Activated CD8-positive, alpha-beta T cell treated with anti-CD3 and anti-CD28 coated beads, Interleukin-2, amount 10 ng/mL, durations not matched to agents 7 days and 5 days (primary cell): ENCODE measurements at places on chromosomes 5 and 9. TPM values are rescaled to one million over a fixed set of nuclear protein-coding genes. Genes with fewer than 3 reads are reported as not detected.

GRCh38 chr5:81425569-81425968 is 31.6 kb upstream of the ACOT12 start:
- DNase-seq, result no peak

DNA sequence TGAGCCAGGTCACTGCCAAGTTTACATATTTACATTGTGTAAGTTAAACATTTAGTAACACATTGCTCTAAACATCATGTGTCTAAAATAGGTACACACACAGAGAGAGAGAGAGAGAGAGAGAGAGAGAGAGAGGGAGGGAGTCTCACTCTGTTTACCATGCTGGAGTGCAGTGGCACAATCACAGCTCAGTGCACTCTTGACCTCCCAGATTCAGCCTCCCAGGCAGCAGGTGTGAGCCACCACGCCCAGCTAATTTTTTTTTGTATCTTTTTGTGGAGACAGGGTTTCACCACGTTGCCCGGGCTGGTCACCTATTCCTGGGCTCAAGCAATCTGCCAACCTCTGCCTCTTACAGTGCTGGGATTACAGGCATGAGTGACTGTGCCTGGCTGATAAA is 1045.3 kb downstream of the TLE1 start:
- no peak for DNase-seq

- DNase-seq, result no peak
Measured at GRCh38 chr9:89023740-89024139, 32.5 kb downstream of the S1PR3 start.

DNA sequence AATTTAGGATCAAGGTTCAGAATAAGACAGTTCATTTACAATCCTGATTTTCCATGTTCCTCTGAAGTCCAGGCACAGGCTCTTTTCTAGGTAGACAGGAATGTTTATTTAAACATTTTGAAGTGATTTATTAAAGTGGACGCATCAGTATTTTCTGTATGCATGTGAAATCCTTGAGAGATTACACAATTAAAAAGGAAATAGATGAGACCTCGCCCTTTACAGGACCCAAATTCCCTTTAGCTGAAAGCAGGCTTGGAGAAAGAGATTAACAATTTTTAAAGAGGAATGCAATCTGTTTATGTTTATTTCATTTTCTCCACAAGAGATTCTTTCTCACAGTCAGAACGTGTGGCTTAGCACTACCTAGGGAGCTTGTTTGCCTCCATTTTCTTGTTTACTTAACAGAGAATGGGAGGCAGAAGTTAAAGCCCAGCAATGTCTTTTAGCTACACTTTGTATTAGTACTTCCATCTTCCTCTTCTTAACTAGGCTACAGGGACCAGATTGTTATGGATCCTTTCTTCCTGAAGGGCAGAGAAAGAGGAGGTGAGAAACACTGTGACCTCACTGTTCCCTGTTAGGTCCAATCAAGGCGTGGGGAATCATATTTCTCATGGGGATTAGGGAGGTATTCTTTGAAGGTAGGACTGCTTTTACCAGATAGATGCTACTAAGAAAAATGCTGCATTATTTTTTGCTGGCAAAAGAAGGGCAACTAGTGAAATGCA is 416.0 kb downstream of the SH3GL2 start:
- DNase-seq, result no peak

GRCh38 chr9:98373609-98374008 is 118.2 kb upstream of the TBC1D2 start:
- no peak for DNase-seq

DNA sequence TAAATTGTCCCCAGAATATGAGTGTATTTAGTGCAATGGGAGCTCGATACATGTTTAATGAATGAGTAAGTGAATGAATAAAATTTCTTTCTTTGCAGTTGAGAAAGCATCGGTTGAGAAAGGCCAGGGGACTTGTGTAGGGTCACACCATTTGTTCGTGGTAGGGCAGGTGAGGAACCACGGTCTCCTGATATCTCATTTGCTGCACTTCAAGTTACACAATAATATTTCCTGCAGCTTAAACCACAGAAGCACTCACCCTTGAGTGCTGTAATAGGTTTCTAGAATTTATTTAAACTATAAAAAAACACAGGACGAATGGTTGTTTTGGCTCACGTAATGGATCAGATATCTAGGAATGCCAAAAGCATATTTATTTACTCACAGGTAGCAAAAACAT is 429.8 kb downstream of the SPATA31D1 start:
- DNase-seq, result no peak

- no peak for DNase-seq
Measured at GRCh38 chr5:101153526-101153925, 250.4 kb upstream of the ST8SIA4 start.

DNA sequence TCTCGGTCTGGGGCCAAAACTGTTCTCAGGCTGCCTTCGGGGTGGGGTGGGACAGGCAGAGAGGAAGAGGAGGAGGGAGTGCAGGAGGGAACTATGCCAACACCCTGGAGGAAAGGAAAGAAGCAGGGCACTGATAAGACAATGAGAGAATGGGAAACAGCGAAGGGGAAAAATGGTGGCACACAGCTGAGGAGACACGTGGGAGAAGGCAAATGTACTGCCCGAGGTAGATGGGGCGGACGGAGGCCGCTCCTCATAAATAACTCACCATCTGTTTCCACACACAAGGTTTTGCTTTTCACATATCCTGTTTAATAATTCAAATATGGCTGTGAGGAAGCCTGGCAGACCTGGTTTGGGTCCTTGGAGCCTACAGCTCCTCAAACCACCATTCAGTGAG is 148.2 kb upstream of the LRRTM2 start:
- no peak for DNase-seq

GRCh38 chr9:130499804-130500263 is 55.1 kb downstream of the ASS1 start:
- DNase-seq, result no peak

GRCh38 chr5:119537704-119538103 is 85.4 kb downstream of the HSD17B4 start:
- no peak for DNase-seq

GRCh38 chr5:23071682-23072081 is 218.5 kb upstream of the CDH12 start:
- no peak for DNase-seq

DNA sequence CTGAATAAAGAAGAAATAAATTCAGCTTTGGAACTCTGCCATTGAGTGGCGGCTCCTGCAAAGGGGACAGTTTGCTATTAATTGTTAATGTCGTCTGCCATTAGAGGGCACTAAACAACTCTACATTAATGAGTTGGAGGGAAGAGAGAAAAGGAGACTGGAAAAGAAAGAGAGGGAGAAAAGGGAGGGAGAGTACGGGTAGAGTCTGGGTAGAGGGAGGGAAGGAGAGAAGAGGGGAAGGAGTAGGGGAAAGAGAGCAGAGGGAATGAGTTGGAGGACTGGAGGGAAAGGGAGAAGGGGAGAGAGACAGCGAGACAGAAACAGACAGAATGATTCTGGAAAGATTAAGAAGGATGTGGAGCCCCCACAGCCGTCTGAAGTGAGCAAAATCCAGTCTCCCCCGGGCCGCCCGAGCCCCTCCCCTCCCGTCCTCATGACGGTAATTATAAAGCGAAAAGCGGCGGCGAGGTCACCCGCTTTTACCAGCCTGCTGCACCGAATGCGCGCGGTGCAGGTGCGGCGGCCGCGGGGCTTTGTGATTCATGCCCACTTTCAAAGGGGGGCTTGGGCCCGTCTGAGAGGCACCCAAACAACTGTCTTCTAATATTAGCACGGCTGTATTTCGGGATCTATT is 1.9 kb upstream of the FST start:
- DNase-seq, result peak; percentile 26

Gene PCDHA9
- not detected for total RNA-seq

Gene PCSK5
- 3.7 TPM for total RNA-seq

Gene SUSD3
- 59.6 TPM for total RNA-seq
